ENCODE measurements at places on chromosomes 13 and 19.

DNA sequence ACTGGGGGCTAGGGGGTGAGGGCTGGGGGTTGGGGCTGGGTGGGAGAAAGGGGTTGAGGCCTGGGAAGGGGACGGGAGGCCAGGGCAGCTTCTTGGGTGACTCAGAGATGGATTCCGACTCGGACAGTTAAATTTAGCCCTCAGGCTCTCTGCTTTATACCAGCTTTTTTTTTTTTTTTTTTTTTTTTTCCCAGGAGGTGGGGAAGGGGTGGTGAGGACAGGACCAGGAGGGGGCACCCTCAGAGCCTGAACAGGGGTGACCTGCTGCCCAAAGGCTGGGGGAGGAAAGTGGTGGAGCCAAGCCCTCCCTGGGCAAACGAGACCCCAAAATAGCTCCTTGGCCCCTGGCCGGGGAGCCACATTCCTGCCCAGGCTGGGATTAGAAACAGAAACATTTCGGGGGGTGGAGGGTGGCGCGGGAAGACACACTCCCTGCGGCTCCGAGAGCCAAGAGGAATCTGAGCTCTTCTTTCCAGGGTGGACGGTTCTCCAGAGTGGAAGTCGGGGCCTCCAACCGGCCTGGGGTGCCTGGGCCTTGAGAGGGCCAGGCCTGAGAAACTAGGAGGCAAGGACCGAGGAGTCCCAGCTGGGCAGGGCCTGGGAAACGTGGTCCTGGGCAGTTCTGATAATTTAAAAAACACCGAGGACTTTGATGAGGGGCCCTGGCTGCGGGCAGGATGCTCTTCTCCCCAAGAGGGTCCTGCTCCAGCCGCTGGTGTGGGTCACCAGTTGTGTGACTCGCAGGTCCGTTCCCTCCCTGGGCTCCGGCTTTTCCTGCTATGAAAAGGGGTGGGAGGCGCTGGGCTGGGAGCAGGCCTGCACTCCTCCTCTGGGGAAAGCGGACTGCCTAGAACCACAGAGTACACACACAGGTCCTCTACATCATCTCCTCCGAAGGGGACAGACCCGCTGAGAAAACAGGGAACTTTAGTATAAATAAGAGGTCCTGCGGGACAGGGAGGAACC, 813 bp upstream of the DMPK start:
- DNase-seq, result no peak

- DNase-seq, result no peak
Observed at GRCh38 chr19:42409477-42409876, 17.7 kb downstream of the LIPE start.

DNA sequence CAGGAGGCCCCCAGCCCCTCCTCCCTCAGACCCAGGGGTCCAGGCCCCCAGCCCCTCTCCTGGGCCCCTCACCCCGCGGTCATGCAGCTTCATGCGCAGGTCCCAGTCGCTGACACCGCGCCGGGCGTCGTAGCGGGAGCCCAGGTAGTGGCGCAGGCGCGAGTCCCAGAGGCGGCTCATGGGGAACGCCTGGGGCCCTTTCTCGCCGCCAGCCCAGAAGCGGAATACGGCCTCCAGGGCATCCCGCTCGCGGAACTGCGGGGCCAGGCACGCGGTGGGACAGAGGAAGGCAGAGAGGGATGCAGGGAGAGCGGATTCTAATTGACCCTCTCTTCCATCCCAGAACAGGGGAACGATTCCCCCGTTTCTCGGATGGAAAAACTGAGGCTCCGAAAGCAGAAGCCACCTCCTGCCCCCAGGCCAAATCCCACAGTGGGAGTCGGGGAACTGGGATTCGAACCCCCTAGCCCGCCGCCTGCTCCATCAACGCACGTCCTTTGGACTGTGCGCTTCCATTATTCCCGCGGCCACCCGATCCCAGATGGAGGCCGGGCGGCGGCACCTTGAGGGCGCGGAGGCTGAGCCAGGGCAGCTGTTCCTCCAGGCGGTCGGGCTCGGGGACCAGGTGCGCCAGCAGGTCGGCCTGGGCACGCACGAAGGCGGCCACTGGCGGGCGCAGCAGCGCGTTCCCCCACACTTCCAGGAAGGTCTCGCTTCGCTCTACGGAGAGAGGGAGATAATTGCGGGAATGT, 4.2 kb upstream of the TNNI3 start:
- DNase-seq, result no peak

DNA sequence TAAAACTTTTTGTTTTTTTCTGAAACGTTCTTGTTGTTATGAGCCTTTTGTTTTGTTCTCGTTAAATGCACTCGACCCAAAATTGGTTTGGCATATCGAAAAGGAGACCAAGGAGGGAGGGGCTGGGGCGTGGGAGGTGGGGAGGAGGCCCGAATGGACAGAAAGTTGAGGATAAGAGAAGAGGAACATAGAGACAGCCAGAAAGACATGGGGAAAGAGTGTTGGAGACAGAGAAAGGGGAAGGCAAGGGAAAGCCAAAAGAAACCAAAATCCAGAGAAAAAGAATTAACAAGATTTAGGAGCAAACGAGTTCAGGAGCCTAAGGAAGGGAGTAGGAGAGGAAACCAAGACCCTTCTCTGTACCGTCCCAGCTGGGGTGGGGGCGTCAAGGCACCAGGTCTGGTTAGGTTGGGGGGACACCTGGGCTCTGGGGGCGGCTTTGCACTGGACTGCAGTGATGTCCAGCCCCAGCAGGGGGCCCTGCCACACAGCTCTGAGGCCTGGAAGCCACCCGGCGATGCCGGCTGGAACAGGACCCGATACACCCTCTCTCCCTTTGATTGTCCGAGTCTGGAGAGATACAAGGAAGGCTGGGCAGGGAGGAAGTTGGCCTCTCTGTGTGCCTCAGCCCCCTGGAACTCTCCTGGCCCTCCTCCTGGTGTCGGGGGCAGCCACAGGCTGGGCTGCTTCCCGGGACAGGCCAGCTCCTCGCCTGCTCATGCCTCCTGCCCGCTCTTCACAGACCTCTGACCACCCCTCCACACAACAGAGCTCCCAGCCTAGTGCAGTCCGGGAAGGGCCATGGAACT, 11.6 kb upstream of the ASF1B start:
- peak; percentile 60 for DNase-seq

- no peak for DNase-seq
Observed at GRCh38 chr13:79128158-79128557, 277.9 kb downstream of the RBM26 start.

DNA sequence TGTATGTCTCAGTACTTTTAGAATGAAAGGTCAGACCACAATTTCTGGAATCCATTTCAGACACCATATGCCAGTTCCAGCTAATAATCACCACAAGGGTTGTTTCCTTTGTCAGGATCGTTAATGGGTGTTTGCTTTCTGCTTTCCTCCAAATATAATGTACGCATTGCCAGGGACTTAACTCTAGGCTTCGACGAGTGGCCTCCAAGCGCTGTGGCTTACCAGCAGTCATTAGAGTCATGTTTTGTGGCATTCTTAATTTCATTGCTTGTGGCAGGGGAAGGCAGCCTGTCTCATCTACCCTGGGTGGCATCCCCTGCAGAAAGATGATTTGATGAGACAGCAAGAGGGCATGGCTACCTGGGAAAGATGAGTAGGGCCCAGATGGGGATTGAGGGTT, 22.5 kb downstream of the SAFB start:
- no peak for DNase-seq

- no peak for DNase-seq
Observed at GRCh38 chr19:34994643-34995541, 5.2 kb upstream of the GRAMD1A start.

DNA sequence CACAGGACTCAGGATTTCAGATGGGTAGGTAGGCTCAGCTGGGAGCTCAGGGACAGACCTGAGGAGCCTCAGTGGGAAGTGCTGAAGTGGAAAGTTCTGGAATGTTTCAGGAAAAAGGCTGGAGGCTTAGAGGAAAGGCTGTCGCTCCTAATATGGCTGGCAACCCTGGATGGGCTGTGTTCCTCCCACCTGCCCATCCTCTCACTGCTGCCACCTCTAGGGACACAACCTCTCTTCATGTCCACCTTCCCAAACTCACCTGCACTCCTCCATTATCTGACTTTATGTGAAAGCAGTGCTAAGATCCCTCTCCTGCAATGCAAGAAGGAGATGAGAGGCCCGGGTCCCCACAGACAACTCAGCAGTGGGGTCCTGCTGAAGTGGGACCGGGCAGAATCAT, 5.8 kb upstream of the CEACAM21 start:
- DNase-seq, result no peak

- DNase-seq, result no peak
Observed at GRCh38 chr19:3192228-3192635, 6.5 kb downstream of the NCLN start.

GRCh38 chr13:41995336-41995735, 34.4 kb upstream of the VWA8 start:
- no peak for DNase-seq

- DNase-seq, result peak; percentile 92
Observed at GRCh38 chr19:14381689-14382474, 638 bp downstream of the ADGRE5 start.

DNA sequence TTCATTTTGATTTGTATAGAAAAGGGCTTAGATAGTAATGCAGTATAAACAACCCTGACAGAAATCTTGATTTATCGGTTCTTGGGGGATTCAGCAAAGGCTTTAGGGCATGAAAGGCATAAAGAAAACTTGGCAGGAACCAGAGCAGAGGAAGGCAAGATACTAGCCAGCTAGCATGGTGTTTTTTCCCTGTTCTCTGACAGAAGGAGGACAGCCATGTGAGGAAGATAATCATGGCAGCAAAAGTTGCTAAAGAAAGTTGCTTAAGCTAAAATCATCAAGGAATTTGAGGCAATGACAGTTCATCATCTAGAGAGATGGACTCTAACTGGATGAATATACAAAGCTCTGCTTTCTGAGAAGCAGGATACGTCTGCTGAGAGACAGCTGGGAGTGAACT, 294.1 kb downstream of the KCNRG start:
- no peak for DNase-seq

DNA sequence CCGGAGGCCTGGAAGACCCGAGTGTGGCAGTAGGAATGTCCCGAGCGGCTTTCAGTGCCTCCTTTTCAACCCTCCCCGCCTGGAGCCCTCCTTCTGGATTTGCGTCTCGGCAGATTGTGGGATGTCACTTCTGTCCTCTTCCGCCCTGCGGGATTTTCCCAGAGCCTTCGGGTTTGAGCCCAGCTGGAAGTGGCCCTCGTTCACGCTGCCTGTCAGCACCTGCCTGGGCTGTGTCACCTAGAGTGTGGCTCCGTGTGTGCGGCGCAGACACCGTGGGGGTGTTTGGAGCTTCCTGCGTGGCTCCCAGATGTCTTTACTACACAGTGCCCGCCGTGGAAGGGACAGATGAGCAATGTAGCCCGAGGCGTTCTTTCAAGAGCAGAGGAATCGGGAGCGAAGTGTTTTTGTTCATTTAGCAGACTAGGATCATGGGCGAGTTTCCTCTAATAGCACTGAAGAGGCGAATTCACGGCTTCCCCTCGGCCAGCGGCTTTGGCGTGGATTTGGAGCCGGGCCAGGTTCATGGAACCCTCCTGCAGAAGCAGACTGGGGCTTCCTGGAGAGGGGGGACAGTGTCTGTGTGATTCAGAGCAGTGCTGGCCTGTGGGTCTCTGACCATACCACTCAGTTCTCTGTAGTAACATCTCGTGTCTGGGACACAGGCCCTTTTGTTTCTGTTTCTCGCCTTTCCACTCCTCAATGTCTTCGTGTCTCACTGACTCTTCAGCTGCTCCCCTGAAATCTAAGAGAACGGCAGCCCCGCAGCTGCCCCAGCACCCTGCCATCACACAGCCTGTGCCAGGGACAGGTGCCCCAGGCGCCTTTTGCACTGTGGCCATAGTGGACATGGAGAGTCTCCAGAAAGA, 68.0 kb downstream of the KDM4B start:
- no peak for DNase-seq

DNA sequence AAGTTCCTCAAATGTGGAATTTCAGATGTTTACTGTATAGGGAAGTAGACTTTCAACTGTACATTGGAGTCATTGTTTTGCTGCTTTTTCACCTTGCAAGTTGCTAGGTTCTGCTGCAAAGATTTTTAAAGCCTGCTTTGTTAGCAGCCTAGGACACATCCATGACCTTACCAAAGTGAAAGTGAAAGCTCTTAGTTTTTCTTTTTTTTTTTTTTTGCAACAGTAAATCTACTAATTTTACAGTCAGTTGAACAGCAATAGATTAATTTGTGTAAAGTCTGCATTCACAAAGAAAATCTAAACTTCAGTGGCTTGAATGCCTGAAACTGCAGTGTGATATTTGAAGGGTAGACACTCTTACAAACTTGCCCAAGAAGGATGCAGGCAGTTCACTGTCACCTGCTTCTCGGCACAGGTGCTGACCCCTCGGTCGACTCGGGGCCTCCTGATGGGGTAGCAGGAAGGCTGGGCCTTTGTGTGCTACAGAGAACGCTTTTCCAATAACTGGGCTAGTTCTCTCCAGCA, 5.0 kb upstream of the MTIF3 start:
- no peak for DNase-seq

DNA sequence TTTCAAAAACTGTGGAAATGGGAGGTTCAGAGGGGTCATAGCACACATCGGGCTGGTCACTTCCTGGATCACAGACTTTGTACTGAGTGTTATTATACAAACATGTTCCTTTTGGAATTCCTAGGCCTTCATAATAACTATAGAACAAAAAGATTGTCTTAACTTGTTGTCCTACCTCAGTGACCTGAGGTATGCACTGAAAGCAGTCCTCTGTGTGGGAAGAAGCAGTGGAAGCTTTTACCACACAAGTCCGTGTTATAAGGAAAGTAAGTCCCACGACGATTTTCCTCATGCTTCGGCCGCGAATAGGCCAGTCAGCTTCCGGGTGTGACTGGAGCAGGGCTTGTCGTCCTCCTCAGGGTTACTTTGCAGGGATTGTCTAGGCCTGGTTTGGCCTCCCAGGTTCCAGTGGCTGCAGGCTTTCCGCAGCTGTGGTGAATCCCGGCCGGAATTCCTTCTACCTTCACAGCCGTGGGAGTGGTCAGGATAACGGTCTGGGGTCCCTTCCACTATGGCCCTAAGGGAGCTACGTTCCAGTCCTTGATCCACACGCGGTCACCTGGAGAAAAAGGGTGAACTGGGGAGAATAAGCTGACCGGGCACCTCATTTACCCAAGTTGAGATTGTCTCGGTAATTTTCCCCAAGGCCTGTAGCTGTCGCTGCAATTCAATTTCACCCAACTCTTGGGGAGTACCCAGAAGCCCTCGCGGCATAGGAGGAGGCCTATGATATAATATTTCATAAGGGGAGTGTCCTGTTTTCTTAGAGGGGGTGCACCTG, 16.0 kb downstream of the NAPSA start:
- no peak for DNase-seq

GRCh38 chr13:65336916-65337315, 1893.2 kb downstream of the PCDH9 start:
- DNase-seq, result no peak
